ENCODE measurements at places on chromosomes 11 and 22.

DNA sequence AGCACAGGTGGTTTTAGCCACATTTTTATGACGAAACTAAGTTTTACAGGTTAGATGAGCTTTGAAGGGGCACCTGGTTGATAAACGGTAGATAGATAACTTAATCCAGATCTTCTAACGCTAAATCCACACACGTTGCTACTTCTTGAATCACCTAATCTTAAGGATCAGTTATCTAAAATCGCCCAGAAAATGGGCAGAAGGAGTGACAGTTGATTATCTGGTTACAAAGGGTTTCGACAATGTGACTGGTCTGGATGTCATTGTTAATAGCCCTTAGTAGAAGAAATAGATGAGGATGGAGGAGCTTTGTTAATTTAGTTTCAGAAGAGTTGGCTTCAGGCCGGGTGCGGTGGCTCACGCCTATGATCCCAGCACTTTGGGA is 43.7 kb downstream of the SCGB1A1 start:
- H3K4me1 ChIP-seq: peaks cover 56% of the 10 kb centered on the region
- DNase-seq: no peak
- H3K27ac ChIP-seq: peak overlapping the region; percentile 83
- H3K4me3 ChIP-seq: no peak overlapping the region
- no peaks in the 10 kb centered on the region for H3K36me3 ChIP-seq
- H3K27me3 ChIP-seq: no peaks in the 10 kb centered on the region

DNA sequence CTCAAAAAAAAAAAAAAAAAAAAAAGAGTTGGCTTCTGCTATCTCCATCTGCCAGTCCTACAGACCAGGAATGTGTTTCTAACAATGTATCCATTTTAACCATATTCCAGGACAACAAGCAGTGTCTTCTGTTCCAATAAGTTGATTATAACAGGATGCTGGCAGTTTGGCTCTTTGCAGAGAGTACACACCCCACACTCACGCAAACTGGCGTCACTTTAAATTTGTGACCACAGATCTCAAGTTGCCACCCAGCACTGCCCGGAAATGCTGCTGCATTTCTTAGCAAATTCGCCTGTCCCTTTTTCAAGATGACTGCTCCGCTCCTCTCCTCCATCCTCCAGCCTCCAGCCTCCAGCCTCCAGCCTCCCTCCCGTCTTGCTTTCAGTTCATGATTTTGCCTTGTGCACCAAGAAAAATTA is 44.3 kb downstream of the SCGB1A1 start:
- no peaks in the 10 kb centered on the region for H3K27me3 ChIP-seq
- no peak overlapping the region for H3K4me3 ChIP-seq
- H3K36me3 ChIP-seq: no peaks in the 10 kb centered on the region
- peaks cover 56% of the 10 kb centered on the region for H3K4me1 ChIP-seq

DNA sequence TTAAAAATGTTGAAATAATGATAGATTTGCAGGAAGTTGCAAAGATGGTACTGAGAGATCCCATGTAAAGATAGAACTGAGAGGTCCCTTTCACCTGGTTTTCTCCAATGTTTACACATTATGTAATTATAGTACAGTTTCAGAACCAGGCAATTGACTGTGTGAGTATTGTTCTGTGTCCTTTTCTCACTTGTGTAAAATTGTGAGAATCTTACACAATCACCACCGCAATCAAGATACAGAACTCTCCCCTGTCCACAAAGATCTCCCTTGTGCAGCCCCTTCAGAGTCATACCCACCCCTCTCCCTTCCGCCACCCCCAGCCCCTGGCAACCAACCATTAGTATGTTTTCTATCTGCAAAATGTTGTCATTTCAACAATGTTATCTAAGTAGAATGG is 119.8 kb upstream of the NAV2 start:
- no peak overlapping the region for H3K4me3 ChIP-seq
- H3K27ac ChIP-seq: no peak overlapping the region
- no peak for DNase-seq
- H3K27me3 ChIP-seq: peaks cover 21% of the 10 kb centered on the region
- no peaks in the 10 kb centered on the region for H3K4me1 ChIP-seq

GRCh38 chr11:70720281-70720680 is 322.0 kb downstream of the CTTN start:
- H3K4me3 ChIP-seq: no peak overlapping the region
- no peaks in the 10 kb centered on the region for H3K4me1 ChIP-seq
- H3K36me3 ChIP-seq: no peaks in the 10 kb centered on the region
- peaks cover 23% of the 10 kb centered on the region for H3K27me3 ChIP-seq

- H3K36me3 ChIP-seq: no peaks in the 10 kb centered on the region
- H3K27me3 ChIP-seq: peaks cover 57% of the 10 kb centered on the region
- no peak overlapping the region for H3K27ac ChIP-seq
- no peak overlapping the region for H3K4me3 ChIP-seq
- no peak for DNase-seq
These were observed 10.3 kb downstream of the CD5 start for GRCh38 chr11:61112575-61112974.

GRCh38 chr11:123682696-123683410 is 28.4 kb upstream of the SCN3B start:
- H3K27ac ChIP-seq: no peak overlapping the region
- DNase-seq: no peak
- no peak overlapping the region for H3K4me3 ChIP-seq
- H3K27me3 ChIP-seq: peaks cover 4% of the 10 kb centered on the region

DNA sequence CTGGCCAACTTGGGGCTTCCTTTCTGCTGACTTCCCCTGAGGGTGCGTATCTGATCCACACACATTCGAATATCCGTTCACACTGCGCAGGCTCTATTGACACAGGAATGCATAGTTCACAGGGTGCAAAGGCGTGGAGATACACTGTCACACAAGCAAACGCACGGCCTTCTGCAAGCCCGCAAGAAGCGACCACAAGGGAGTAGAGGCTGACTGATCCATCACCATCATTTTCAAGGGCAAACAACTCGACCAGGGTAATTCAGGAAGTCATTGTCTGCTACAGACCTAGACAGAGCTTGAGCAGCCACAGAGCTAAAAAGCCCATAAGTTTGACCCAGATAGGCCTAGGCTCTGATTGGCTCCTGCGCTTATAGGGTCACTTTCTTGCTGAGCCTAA is 392.3 kb downstream of the MN1 start:
- no peak overlapping the region for H3K4me3 ChIP-seq
- no peaks in the 10 kb centered on the region for H3K36me3 ChIP-seq
- peaks cover 7% of the 10 kb centered on the region for H3K27me3 ChIP-seq
- DNase-seq: no peak

- no peak overlapping the region for H3K4me3 ChIP-seq
- no peaks in the 10 kb centered on the region for H3K27me3 ChIP-seq
- H3K36me3 ChIP-seq: no peaks in the 10 kb centered on the region
- H3K4me1 ChIP-seq: no peaks in the 10 kb centered on the region
- DNase-seq: no peak
- H3K27ac ChIP-seq: no peak overlapping the region
These were observed 1417.4 kb downstream of the TBC1D22A start for GRCh38 chr22:48179571-48180546.

- peaks cover 92% of the 10 kb centered on the region for H3K36me3 ChIP-seq
- H3K27ac ChIP-seq: no peak overlapping the region
- DNase-seq: no peak
- H3K27me3 ChIP-seq: no peaks in the 10 kb centered on the region
- H3K4me1 ChIP-seq: peaks cover 5% of the 10 kb centered on the region
- no peak overlapping the region for H3K4me3 ChIP-seq
These were observed 8.5 kb downstream of the RNH1 start for GRCh38 chr11:498297-499181.

DNA sequence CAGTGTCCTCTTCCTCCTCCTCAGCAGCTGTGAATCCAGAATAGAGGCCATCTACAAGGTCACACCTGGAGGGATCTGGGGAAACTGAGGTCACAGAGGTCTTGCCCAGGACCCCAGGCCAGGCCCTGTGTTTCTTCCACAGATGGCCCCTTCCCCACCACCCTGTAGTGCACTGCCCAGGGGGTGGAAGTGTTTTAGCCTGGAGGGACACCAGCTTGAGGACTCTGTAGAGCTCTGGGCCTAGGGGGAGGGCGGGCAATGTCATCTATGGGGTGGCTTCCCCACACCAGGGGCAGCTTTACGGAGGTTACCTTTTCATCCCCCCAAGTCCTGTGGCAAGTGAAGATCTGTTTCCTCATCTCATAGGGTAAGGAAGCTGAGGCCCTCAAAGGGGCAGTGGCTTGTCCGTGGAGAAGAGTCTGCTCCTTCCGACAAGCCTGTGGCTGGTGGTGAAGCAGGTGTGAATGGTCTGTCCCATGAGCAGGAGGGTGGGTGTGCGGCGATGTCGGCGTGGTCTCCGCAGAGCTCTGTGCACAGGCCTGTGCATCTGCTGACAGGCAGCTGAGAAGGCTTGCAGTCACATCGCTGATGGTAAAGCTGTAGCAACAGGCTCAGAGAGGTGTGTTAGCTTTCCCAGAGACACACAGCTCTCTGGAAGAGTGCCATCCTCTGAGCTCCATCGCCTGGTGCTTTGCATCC is 74.1 kb upstream of the WNT7B start:
- H3K4me1 ChIP-seq: peaks cover 18% of the 10 kb centered on the region
- no peaks in the 10 kb centered on the region for H3K27me3 ChIP-seq
- DNase-seq: no peak
- no peak overlapping the region for H3K4me3 ChIP-seq
- H3K27ac ChIP-seq: no peak overlapping the region

- H3K27me3 ChIP-seq: peaks cover 30% of the 10 kb centered on the region
- H3K27ac ChIP-seq: no peak overlapping the region
- no peaks in the 10 kb centered on the region for H3K36me3 ChIP-seq
- no peak overlapping the region for H3K4me3 ChIP-seq
- H3K4me1 ChIP-seq: no peaks in the 10 kb centered on the region
- no peak for DNase-seq
These were observed 12.6 kb upstream of the OMP start for GRCh38 chr11:77090046-77090372.

DNA sequence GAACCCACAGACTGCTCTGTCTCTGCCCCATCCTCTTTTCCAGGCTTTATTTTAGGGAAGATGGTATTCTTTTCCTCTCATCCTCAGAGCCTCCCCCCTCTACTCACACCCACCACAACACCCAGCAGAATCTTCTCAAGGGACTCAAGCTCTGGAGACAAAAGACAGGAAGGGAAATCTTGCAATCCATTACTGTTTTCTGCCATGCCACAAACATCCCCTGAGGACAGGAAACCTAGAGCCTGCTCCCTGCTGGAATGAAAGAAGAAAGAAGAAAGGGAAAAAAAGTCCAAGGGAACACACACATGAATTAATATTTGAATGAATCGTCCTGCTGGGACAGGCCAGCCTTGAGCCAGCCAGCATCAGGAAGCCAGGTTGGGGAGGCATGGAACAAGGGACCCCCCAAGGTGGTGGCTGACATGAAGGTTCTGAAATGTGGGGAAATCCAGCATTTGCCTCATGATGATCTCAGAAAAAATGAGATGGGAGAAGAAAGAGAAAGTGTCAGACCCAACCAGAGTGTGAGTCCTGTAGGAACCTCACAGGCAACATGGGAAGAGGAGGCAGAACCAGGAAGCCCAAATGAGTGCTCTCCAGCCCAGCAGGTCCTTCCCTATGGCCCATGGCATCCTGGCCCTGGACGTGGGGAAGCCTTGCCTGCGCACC is 34.0 kb downstream of the SLCO2B1 start:
- H3K36me3 ChIP-seq: no peaks in the 10 kb centered on the region
- no peak overlapping the region for H3K27ac ChIP-seq
- DNase-seq: no peak
- no peaks in the 10 kb centered on the region for H3K27me3 ChIP-seq
- no peaks in the 10 kb centered on the region for H3K4me1 ChIP-seq

- H3K27ac ChIP-seq: no peak overlapping the region
- H3K36me3 ChIP-seq: no peaks in the 10 kb centered on the region
- DNase-seq: no peak
- peaks cover 20% of the 10 kb centered on the region for H3K27me3 ChIP-seq
These were observed 245.3 kb downstream of the CTTN start for GRCh38 chr11:70643642-70644041.

GRCh38 chr22:30894371-30894740 is 74.2 kb downstream of the MORC2 start:
- peaks cover 64% of the 10 kb centered on the region for H3K36me3 ChIP-seq
- H3K4me1 ChIP-seq: peaks cover 8% of the 10 kb centered on the region
- H3K4me3 ChIP-seq: no peak overlapping the region
- H3K27me3 ChIP-seq: no peaks in the 10 kb centered on the region
- DNase-seq: no peak
- H3K27ac ChIP-seq: no peak overlapping the region

DNA sequence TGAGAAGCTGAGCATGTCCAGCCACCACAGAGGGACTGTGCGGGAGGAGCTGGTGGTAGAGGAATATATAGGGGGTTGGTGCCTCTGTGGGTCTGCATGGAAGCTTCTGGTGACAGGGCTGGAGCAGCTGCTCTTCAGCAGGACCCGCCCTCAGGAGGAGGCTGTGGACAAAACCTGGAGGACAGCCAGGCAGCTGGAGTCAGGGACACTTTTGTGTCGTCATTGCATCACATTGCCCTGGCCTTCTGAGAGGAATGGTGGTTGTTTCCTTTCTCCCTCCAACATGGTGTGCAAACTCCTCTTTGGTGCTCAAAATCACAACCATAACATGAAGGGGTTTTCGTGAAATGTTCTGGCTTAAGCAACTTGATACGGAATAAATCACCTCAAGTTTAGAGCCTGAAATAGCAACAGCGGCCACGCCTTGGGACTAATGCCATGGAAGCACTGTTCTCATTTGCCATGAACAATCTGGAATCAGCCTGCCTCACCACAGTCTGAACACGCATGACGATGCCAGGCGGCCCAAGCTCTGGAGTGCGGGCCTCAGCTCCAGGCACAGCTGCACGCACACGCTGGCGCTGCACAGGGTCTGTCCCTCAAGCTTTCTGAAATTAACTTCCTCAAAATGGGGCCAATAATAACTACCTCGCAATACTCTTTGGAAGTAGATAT is 17.1 kb upstream of the CSRP3 start:
- peak; percentile 24 for DNase-seq
- H3K27me3 ChIP-seq: peaks cover 24% of the 10 kb centered on the region
- no peak overlapping the region for H3K27ac ChIP-seq

GRCh38 chr11:117851852-117852251 is 24.6 kb downstream of the FXYD6 start:
- H3K36me3 ChIP-seq: no peaks in the 10 kb centered on the region
- peaks cover 17% of the 10 kb centered on the region for H3K27me3 ChIP-seq
- DNase-seq: no peak
- no peaks in the 10 kb centered on the region for H3K4me1 ChIP-seq
- no peak overlapping the region for H3K27ac ChIP-seq

Measured in K562 (cell line).